Activated T-helper 17 cell treated with anti-CD3 and anti-CD28 coated beads, Interleukin-2, amount 50 U/mL, for 72 hours (primary cell): ENCODE measurements at places on chromosomes 12 and 14.

- ATAC-seq: no peak
Observed at GRCh38 chr12:113149361-113150150, at the start of gene CFAP73. Gene CFAP73 (plus strand): TSS chr12:113149724. CDS start chr12:113149858, 134 bp downstream.

DNA sequence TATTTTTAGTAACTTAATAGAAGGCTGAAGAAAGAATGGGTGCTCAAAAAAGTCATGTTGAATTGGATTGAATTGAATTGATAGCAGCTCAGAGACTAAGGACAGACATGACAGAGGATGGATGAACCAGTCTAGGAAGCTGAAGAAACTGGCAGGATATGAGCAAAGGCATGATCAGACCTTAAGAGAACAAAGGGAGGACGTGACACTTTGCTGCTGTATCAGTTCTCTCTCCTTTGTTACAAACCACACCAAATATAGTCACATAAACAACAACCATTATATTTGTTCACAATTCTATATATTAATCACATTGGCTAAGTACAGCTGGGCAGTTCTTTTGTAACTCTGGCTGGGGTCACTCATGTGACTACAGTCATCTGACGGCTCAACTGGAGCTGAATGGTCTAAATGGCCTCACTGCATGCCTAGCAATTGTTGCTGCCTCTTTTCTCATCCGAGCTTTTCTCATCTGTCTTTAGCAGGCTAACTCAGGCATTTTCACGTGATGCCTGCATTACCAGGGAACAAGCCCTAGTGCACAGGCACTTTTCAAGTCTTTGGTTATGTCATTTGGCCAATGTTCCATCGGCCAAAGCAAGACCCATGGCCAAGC lies 355.0 kb downstream of the ETNK1 start:
- no peak for ATAC-seq

- peak; percentile 42 for ATAC-seq
Observed at GRCh38 chr14:101315802-101316296, 245.4 kb upstream of the DIO3 start.

DNA sequence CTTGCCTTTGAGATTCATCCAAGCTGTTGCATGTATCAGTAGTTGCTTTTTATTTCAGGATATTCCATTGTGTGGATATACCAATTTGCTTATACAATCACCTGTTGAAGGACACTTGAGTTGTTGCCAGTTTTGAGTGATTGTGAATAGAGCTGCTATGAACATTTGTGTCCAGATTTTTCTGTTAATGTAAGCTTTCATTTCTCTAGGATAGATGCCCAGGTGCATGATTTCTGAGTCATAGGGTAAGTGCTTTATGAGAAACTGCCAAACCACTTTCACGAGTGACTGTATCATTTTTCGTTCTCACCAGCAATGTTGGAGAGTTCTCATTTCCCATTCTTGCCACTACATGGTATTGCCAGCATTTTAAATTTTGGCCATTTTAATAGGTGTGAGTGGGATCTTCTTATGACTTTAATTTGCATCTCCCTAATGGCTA lies 434.6 kb upstream of the RGS6 start:
- ATAC-seq: peak; percentile 97

GRCh38 chr12:94488463-94488862 lies 28.8 kb upstream of the CEP83 start:
- ATAC-seq: no peak

DNA sequence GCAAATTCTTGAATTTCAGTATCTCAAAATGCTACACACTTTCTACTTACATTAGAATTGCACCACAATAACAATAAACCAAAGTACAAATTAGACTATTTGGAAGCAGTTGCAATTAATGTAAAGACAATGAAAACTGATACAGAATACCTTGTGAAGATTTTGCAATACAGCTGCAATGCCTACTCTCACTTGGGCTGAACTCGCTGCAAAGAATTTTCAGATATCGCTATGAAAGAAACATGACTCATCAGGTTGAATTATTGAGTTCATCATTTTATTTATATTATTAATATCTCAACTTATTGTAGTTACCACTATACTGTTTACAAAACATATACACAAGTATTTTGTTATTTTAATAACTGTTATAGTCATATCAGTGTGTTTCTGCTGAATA lies 108.0 kb upstream of the TMTC2 start:
- ATAC-seq: no peak

DNA sequence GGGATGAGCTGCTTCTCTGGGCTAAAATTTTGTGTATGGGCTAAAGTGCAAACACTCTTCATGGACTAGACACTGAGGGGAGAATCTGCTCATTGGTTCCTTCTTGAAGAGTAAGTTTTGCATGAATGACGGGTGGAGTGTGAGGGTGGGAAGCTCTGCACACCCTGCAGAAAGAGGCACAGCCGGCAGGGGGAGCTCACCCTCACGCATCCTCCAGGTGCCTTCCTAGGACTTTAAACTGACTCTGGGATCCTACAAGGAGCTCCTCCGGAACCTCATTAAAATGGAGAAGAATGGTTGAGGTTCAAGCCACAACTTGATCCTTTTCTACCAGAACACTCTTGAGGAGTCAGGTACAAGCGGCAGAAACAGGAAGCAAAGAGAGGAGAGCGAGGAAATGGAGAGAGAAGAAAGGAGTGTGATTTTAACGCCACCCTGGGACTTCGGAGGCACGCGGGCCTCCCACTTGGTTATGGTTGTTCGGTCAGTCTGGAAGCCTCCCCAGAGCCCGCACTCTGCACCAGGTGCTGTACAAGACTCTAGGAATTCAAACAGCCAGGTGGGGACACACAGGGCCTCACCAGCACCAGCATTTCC lies 87.5 kb downstream of the SETD3 start:
- ATAC-seq: peak; percentile 34

DNA sequence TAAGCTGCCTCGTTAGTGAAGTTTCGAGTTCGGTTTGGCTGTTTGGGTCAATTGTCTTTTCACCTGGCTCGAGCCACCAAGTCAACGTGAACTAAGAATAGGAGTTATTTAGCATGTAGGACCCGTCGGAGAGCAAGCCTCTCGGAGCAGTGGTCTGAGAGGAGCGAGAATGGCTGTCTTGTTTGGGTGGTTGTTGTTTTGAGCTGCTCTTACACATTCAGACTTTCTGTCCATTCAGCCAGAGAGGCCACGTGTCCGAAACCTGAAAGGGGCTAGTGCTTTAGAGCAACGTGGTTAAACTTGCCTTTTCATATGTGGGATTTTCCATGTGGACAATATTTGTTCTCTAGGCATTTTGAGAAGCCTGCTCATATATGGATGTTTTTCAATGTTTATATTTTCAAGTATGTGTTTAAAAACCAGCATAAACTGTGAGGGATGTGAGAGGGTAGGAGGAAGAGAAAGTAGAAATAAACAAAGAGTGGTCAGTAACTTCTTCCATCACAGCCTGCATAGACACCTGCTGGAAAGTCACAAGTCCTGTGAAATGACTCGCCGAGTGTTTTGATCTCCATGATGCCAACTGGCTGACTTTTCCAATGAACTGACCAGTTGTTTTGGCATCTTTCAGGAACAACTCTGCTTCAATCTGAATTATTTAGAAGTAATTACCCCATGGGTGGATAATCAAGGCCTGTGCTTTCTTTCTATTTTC lies 221.0 kb downstream of the ASCL1 start:
- ATAC-seq: no peak

- no peak for ATAC-seq
Observed at GRCh38 chr12:19026614-19027488, 102.7 kb upstream of the PLEKHA5 start.

DNA sequence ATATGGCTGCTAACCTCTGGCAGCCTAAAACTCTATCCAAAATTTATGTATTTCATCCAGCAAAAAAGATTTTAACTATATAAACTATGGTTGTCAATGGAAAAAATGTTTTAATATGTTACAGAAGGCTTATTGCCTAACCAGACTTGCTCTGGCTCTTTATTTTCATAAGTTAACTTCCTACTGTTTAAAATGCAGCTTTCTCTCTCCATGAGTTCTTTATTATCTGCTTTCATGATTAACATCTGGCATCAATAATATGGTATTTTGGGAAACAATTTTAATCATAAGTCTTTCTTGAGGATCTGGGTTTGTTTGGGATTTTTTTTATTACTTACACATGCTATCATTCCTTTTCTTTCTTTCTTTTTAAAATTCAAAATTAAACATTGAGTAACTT lies 20.5 kb downstream of the KERA start:
- ATAC-seq: no peak

DNA sequence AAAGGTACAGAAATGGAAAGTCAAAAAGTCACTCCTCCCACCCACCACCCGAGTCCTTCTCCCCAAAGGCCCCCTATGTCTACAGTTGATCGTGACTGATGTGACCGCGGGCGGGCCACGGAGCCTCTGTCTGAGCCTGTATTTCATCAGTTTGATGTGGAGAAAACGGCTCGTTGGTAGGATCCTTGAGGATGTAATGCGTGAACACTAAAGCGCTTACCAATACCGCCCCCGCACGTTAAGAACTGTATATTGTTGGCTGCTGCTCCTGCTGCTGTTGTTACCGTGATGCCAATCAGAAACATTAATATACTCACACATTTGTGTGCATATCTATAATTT lies 24.6 kb upstream of the UBC start:
- peak; percentile 55 for ATAC-seq

DNA sequence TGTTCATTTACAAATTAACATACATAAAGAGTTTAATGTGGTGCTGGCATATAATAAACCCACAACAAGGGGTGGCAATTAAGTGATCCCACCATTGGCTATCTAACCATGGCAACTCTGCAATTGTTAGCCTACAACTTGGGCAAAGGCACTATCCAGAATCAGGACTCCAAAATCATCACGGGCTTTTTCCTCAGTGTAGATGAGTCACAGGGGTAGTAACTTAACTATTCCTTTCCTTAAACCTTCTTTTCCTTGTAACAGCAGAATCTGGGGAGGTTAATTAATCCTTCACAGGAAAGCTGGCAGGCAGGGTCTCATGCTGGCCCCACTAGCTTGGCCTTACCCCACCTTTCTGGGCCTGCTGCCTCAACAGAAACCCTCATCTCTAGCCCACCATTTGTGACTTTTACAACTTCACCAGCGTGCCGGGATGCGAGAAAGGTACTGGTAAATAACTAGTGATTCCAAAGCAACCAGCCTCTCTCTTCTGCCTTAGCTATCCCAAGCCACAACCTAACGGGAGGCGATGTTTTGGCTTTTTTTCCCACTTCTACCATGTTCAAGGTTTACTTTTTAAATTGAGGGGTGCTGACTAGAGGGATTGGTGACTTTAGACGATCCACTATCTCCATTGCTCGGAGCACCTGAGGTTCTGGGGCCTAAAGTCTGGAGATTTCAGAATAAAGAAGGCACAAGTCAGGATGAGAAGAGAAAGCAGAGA lies 744 bp downstream of the ATP5MC2 start:
- ATAC-seq: no peak

DNA sequence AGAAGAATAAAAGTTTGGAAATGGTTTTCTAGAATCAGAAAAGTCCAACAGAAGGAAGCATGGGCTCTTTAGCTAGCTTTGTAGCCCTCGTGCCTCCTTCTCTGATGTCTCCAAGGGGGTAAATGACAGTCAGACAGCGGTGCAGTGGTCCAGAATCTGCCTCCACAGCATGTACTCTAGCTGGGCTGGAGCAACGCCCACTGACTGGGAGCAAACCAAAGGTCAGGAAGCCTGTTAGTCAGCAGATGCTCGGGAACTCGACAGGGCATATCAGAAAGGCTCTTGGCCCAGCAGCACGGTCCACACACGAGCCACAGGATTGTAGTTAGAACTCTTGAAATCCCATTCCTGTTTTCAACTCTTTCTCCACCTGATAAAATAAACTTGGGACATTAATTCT lies 164.3 kb downstream of the GRIN2B start:
- no peak for ATAC-seq

GRCh38 chr14:52660832-52661231 lies 34.5 kb downstream of the ERO1A start:
- ATAC-seq: no peak
